Stimulated activated CD4-positive, alpha-beta T cell treated with anti-CD3 and anti-CD28 coated beads, Interleukin-12 subunit alpha, Interleukin-12 subunit beta, amount 100 ng/mL, for 24 hours (primary cell): ENCODE measurements at places on chromosomes 1 and 21.

- DNase-seq, result no peak
Measured at GRCh38 chr1:205270764-205271163, 43.0 kb downstream of the TMCC2 start.

- DNase-seq, result peak; percentile 28
Measured at GRCh38 chr1:21289700-21290545, at the start of gene ECE1. ECE1 (minus strand) TSS chr1:21290463; CDS start chr1:21290414, 49 bp downstream.

- DNase-seq, result no peak
Measured at GRCh38 chr1:23013657-23014056, 2.0 kb downstream of the TEX46 start.

- no peak for DNase-seq
Measured at GRCh38 chr1:118271883-118272282, 86.9 kb upstream of the SPAG17 start.

- DNase-seq, result no peak
Measured at GRCh38 chr1:17557986-17558385, 18.5 kb downstream of the ARHGEF10L start.

- no peak for DNase-seq
Measured at GRCh38 chr1:203666609-203667008, 40.0 kb downstream of the ATP2B4 start.

DNA sequence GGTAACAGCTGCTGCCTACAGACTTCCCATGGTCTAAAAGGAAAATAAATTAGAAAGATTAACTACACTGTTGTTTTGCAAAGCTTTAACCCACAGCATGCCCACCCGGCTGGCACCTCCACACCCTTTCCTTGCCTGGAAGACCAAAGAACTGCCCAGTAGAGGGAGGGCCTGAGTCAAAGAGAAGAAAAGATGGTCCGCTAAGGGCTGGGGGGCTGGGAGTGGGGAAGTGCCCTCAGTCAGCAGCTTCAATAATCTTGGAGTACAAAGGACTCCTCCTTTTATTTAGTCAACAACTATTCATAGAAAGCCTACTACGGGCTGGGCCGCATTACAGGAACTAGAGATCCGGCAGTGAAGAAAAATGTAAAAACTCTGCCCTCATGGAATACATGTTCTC is 40.6 kb downstream of the ERI3 start:
- DNase-seq, result no peak

DNA sequence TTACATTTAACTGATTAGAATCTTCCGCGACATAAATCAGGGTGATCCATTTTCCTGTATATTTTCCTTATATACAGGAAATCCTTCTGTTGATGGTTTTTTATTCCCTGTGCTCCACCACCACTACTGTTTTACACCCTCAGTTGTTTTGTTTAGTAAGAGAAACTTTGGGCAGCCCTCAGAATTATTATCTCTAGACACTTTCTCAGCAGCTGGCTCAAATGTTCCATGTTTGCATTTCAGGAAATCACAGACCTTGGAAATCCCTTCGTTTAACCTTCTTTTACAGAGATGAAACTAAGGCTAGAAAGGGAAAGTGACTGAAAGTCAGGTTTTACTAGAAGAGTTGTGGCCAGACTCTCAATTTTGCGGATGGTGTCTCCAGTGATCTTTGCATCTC is 15.2 kb downstream of the ZNF697 start:
- DNase-seq, result no peak

- no peak for DNase-seq
Measured at GRCh38 chr1:45365051-45365450, 24.8 kb upstream of the MUTYH start.

- DNase-seq, result no peak
Measured at GRCh38 chr1:54041806-54042205, 11.2 kb downstream of the TMEM59 start.

DNA sequence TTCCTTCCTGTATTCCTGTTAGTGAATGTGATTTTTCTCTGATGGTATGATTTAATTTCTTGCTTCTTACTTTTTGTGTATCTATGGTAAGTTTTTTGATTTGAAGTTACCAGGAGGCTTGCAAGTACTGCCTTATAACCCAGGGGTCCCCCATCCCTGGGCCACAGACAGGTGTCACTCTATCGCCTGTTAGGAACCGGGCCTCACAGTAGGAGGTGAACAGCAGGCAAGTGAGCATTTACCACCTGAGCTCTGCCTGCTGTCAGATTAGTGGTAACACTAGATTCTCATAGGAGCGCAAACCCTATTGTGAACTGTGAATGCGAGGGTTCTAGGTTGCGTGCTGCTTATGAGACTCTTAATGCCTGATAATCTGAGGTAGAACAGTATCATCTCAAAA is 143.3 kb downstream of the RPS6KC1 start:
- no peak for DNase-seq

- no peak for DNase-seq
Measured at GRCh38 chr1:165011991-165012531, 344.5 kb downstream of the LMX1A start.

GRCh38 chr21:43812139-43812821 is 22.9 kb downstream of the RRP1 start:
- DNase-seq, result no peak

DNA sequence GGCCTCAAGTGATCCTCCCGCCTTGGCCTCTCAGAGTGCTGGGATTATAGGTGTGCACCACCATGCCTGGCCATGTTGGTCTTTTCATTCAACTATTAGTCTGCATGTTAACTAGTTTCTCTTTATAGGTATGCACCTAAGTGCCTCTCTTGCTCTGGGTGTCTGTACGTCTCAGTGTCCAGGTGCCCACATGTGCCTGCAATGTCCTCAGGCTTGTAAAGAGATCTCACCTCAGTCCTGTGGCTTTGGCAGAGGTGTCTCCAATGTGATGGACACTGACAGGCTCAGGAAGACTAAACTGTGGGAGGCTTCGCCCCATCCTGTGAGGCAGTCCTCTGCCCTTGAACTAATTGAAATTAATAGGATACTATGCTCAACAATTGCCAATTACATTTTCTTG is 526.3 kb downstream of the PTPRU start:
- no peak for DNase-seq

DNA sequence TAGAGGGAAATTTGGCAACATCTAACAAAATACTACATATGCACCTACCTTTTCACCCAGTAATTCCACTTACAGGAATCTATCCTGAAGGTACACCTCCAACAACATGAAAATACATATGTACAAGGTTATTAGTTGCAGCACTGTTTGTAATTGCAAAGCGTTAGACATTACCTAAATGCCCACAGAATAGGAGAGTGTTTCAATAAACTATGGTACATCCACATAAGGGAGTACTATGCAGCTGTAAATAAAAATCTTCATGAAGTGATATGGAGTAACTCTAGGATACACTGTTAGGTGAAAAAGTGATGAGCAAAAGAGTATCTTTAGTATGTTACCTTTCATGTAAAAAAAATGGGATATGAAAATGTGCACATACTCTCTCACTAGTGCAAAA is 126.1 kb downstream of the ACBD6 start:
- no peak for DNase-seq

DNA sequence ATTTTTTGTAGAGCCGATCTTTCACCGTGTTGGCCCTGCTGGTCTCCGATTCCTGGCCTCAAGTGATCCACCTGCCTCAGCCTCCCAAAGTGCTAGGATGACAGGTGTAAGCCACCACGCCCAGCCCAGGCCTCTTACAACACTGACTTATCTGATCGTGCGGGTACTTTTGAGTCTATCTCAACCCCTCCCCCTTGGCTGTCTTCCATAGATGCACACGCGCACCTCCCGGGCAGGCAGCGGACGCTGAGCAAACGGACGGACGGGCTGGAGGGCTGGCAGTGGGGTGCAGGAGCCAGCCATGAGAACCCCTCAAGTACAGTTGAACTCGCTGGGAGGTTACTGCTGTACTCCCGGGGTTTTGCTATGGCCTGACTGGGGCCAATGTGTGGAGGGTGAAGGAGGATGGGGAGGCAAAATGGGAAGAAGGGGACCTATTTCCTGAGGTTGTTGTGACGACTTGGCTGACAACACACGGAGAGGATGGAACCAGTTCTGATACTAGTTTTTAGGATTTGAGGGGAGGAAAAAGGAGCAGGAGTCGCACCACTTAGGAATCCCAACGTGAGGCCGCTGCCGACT is 959 bp downstream of the CD58 start:
- DNase-seq, result no peak

DNA sequence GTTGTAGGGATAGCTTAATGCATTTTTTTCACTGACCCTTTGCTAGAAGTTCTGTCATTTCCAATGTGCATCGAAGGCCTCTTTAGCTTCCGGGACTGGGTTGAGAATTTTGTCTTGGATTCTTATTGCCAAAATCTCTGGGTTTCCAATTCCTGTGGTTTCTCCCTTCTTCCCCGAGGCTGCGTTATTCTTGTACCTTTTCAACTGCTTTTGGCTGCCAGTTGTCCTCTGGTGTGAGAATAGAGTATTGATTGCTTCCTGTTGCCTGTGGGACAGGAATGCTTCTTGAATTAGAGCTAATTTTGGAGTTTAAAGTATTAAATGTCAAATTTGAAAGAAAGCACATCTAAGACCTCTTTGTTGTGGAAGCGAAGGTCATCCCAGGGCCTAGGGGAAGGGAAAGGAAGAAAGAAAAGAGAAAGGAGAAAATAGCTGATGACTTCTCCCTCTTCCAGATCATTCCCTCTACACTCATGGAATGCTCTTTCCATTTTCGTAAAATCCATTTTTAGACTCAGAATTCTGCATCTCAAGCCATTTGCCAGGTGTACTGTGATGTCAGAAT is 21.1 kb downstream of the HUNK start:
- no peak for DNase-seq

- DNase-seq, result no peak
Measured at GRCh38 chr1:195899762-195900352, 708.4 kb downstream of the KCNT2 start.

GRCh38 chr1:6600410-6601048 is 2.1 kb downstream of the KLHL21 start:
- no peak for DNase-seq

- DNase-seq, result no peak
Measured at GRCh38 chr1:65232461-65232990, 76.8 kb upstream of the DNAJC6 start.

DNA sequence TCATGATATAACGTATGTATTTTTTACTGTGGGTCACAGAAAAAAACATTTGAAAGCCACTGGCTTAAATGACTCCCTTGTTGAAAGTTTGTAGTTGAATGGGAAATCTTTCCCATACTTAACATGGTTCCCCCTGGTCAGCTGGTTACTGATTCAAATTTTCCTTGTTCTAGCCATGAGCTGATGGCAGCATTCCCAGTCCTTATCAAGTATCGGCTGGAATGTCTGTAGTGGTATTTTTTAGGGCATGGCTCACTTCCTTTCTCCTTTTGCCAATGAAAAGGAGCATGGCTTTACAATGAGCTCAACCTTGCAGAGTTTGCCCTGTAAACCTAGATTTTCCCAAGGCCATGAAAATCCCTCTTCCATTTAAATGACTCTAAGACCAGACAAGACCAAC is 55.7 kb downstream of the GIPC2 start:
- DNase-seq, result no peak

GRCh38 chr1:160558660-160559380 is 20.5 kb downstream of the CD84 start:
- DNase-seq, result no peak

GRCh38 chr1:48792961-48793360 is 16.3 kb upstream of the BEND5 start:
- DNase-seq, result no peak

- no peak for DNase-seq
Measured at GRCh38 chr1:75632350-75632949, 21.5 kb upstream of the SLC44A5 start.

DNA sequence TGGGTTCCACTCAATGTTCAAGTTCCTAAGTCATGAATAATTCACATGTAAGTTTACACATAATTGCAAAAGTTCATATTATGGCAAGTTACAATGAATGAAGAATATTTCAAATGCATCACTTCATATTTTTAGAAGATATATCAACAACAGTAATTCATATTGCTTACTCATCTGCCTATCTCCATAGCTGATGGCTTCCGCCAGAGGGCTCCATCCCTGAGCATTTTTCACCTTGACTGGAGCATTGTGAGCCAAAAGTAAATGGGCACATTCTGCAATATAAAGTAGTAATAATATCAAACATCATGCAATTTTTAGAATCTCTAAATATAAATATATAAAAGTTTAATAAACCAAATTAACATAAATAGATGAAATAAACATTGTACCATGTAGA is 29.8 kb downstream of the ANKRD13C start:
- DNase-seq, result no peak

DNA sequence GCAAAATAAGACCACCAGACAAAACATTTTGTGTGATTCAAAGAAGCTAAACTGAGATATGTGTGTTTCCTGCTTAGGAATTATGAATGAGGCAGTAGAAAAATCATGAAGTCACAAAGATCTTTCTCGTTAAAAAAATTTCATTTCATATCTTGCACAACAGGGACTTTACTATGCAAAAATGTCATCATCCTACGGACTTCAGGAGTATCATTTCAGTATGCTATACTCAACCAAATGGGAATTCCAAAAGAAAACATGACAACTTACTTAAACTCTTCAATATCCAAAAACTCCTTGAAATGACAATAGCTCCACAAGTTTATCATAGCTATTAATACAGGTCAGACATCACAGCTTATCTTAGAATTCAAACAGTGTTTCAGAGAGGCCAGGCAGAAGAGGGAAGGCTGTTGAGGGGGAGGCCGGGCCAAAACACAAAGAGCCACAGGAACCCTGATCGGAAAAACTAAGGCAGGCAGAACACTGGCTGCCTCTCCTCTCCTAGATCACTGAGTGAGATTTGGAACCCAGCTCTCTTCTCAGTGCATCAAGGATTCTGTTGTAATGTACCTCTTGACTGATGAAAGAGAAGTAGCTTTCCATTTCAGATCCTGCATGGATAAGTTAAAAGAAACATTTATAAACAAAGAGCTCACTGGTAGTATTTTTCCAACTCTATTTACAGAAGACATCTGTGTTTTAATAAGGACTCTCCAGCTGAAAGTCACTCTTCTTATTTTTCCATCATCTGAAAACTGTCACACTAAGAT is 66.9 kb downstream of the TESK2 start:
- no peak for DNase-seq

GRCh38 chr1:112581586-112582192 is 37.3 kb downstream of the ST7L start:
- DNase-seq, result no peak

DNA sequence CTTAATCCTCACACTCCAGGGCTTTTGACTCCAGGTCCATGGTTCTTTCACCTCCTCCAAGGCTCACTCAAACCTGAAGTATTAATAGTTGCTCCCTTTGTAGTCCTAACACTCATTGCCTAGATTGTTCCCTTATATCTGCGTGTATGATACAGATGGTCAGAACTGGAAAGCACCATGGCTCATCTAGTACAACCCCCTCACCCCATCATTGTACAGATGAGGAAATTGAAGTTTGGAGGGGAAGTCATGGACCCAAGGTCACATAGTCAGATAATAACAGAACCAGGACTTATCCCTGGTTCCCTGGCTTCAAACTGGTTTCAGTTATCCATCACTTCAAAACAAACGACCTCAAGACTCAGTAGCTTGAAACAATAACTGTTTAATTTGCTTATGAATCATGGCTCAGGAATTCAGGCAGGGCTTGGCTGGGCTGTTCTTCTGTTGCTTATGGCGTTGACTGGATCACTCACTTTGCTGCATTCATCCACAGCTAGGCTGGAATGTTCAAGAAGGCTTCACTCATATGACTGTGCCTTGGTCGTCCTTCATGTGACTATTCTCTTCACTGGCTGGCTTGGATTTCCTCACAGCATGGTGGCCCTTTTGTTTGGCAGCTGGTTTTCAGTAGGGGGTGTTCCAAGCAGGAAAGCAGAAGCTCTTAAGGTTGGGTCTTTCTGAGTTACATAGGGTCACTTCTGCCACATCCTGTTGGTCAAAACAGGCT is 5.0 kb downstream of the NOS1AP start:
- no peak for DNase-seq
